Activated CD8-positive, alpha-beta memory T cell treated with anti-CD3 and anti-CD28 coated beads for 48 hours (primary cell): ENCODE measurements at places on chromosomes 13 and 19.

DNA sequence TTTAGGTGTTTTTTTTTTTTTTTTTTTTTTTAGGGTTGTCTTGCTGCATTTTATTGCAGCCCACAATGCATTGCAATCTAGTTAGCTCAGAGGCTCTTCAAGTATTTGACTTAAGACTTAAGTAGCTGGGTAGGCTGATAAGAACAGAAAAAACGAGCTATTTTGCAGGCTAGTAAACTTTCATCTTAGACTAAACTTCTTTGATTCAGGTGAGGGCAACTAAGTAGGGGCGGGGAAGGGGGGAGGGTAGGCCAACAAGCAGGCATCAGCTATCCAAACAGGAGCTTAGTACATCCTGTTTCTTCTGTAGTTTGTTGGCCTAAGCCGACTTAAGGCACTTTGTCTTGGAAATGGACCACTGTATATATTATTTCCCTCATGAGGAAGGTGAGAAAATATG is 4.9 kb upstream of the TDRD3 start:
- DNase-seq = no peak

GRCh38 chr19:18782559-18783225 is 8.4 kb downstream of the COMP start:
- no peak for DNase-seq

DNA sequence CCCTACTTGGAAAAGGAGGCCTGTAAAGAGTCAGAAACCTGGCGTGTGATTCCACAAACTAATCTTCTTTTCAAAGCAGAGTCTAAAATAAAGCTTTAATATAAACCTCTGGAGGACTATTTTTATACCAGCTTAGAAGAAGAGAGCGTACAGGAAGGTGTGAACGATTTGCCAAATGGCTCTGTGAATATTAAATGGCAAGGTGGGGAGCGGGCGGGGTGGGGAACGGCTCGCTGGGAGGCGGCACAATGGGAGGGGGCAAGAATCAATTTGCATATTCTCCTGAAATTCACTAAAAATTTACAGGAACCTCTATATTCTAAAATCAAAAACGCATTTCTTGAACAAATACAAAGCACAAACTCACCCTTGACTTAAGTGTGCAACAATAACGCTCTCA is 982 bp downstream of the ZNF780B start:
- no peak for DNase-seq

- no peak for DNase-seq
These were observed 185.7 kb downstream of the RFC3 start for GRCh38 chr13:34003656-34004055.
